Upper lobe of right lung (tissue), 1 donor: ENCODE measurements at places on chromosomes 16 and 17. TPM values are rescaled to one million over a fixed set of nuclear protein-coding genes. Genes with fewer than 3 reads are reported as not detected.

DNA sequence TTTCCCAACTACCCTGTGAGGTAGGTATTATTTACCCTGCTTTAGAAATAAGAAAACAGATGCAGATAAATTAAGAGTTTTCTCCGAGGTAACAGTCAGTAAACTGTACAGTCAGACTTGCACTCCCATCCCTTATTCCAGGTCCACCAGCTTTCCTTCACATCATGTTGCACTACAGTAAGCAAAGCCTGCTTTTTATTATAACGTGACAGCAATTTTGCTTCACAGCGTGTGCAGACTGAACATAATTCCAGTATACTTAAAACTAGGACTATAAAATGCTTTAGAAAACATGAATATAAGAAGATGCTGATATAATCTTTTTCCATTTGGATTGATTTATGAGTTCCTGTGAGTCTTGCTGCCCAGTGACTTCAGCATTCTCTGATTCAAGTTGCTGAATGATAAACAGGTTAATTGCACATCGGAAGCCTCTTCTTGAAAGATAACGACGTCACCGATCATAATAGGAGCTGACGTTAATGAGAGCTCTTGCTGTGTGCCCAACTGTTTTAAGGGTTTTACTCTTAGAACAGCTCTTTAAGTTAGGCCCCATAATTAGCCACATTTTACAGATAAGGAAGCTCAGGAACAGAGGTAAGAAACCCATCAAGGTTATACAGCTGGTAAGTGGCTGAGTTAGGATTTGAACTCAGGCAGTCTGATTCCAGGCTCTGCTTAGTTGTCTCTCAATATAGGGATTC, 1.4 kb downstream of the LIG3 start:
- no peak for DNase-seq

GRCh38 chr16:27222249-27223225, 19.2 kb downstream of the KDM8 start:
- DNase-seq = no peak

GRCh38 chr16:27383556-27384243, 18.3 kb upstream of the IL21R start:
- DNase-seq = peak; percentile 81

DNA sequence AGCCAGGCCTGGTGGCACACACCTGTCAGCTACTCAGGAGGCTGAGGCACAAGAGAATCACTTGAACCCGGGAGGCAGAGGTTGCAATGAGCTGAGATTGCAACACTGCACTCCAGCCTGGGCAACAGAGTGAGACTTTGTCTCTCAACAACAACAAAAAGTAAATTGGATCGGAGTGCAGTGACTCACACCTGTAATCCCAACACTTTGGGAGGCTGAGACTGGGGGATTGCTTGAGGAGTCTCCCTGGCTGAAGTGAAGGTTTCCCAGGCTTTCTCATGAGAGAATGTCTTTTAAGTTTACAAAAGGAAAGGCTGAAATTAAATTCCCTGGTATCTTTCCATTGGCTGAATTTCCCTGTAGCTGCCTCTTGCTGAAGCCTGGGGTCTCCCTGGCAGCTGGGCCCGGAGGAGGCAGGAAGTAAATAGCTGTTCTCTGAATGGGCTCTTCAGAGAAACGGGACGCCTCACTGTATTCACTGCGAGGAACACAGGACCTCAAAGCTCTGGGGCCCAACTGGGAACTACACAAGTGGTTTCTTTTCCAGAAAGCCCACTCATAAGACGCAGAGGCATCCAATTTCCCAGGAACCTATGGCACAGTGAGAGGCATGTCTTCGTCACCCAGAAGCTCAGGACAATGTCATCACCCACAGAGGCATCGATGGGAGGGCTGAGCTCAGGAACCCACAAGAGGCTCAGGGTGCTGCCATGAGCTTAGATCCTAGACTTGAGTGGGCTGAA, 77.4 kb upstream of the SMURF2 start:
- DNase-seq = no peak

DNA sequence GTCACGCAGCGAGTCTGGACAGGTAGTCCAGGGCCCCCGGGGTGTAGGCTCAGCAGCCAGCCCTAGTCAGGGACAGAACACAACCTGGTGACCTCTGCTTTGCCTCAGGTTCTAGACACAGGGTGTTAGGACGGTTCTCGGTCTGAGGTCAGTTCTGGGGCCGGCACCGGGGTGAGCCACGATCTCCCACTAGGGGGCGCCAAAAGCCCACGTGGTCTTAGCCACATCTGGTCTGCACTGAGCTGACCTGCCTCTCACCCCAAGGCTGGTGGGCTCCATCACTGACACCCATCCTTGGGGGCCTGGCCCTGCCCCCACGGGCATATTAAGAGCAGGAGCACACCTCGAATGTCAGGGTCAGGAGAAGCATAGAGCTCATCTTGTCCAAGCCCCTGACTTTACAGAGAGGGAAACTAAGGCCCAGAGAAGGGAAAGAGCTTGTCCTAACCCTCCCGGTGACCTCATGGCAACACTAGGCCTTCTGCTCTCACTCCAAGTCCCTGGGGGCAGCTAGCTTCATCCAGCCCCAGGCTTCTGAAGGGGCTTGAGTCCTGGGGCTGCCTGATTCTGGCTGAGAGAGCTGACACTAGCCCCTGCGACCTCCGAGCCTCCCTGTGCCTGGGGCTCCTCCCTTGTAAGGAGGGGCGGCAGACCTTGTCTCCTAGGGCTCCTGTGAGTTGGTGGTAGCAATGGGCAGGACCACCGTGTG, 9.0 kb downstream of the SLC5A10 start:
- DNase-seq = peak; percentile 91

DNA sequence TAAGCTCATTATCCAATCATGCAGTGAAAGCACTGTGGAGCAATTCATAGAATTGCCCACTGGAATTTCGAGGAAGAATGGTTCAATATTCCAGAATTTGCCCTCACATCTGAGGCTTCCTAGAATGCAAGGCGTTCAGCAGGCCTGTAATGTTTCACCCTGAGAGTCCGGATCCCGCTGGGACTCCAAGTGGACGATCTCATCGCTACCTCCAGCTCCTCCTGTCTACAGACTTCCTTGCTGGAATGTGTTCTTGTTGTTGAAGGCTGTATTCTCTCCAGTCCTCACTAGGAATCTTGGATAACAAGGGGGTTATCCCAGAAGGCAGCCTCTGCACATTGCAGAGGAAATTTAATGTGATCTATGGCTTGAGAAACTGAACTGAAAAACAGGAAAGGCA, 7.8 kb downstream of the SLC47A1 start:
- DNase-seq = no peak

GRCh38 chr17:63543822-63544420, 6.4 kb upstream of the DCAF7 start:
- peak; percentile 46 for DNase-seq

GRCh38 chr17:19440421-19440820, 29.4 kb downstream of the RNF112 start:
- no peak for DNase-seq

DNA sequence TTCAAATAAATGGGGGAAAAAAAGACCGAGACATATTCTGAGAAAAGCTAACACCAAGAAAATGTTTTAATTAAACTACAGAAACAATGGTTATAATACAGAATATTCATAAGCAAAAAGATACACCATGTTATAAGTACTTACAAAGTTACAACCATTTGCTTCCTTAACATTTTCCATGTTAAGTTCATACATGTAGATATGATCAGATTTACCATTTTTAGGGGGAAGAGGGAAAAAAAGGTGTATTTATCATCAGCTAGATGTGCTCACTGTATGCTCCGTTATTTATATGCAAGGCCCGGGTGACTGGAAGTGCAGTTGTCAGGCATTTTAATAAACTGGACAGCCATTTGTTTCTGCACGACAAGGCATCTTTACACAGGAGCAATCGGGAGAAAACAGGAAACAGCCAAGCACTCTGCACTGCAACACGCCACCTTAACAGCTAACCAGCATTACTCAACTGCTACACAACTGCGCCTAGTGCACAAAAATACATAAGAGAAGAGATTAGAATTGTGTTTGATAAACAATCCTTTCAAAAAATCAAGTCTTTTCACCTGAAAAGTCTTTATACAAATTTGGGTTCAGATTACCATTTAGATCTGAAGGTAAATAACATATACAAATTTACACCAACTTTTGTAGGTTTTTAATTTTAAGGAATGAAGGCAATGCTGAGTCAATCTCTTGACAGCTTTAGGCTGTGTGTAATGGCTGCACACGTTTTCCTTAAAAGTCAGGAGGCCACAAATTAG, 2.9 kb downstream of the SRSF2 start:
- no peak for DNase-seq

- DNase-seq = no peak
Observed at GRCh38 chr16:14549789-14550153, 80.3 kb downstream of the PARN start.

DNA sequence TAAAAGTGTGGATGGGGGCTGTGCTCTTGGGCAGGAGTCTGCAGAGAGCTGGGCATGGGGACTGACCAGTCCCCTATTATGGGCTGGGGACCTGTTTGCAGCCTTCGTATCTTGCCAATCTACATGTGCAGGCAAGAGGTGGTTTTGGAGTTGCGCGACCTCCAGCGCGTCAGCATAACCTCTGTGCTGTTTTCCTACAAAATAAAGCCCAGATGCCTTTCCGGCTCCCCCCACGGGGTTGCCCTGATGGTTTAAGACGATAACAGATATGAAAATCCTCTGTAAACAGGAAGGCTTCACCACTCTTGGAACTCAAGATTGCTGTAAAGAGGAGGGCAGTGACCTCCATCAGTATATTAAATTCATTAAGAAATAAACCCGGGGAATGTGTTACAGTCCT, 16.5 kb upstream of the SPPL2C start:
- no peak for DNase-seq

- no peak for DNase-seq
Observed at GRCh38 chr16:58542291-58542690, 27.0 kb downstream of the SETD6 start.

- no peak for DNase-seq
Observed at GRCh38 chr17:76191896-76192295, 48.4 kb downstream of the RNF157 start.

- no peak for DNase-seq
Observed at GRCh38 chr17:68695659-68696058, 94.5 kb upstream of the FAM20A start.

Gene CCL3
- 9.9 TPM for total RNA-seq

GRCh38 chr17:15431196-15431595, 36.2 kb downstream of the CDRT4 start:
- DNase-seq = no peak

GRCh38 chr16:66359811-66360608, 6.5 kb upstream of the CDH5 start:
- peak; percentile 62 for DNase-seq

- DNase-seq = no peak
Observed at GRCh38 chr17:50558091-50558490, 2.4 kb upstream of the CACNA1G start.

GRCh38 chr17:4487820-4488716, 10.6 kb upstream of the SPNS2 start:
- no peak for DNase-seq

Gene CD300C
- total RNA-seq = 8.2 TPM

Gene HEATR9
- total RNA-seq = 0.17 TPM

GRCh38 chr16:65744401-65744800, 622.1 kb upstream of the CDH5 start:
- DNase-seq = no peak

Gene YBX2
- total RNA-seq = not detected

GRCh38 chr17:3528880-3529511, 28.6 kb downstream of the TRPV3 start:
- peak; percentile 47 for DNase-seq

GRCh38 chr16:89323120-89323960, 105.8 kb downstream of the ZNF778 start:
- DNase-seq = no peak

GRCh38 chr16:11283820-11284248, 2.7 kb upstream of the PRM1 start:
- no peak for DNase-seq

Gene ZG16
- not detected for total RNA-seq

Gene CYGB
- 34.3 TPM for total RNA-seq

GRCh38 chr17:2092253-2092652, 37.4 kb downstream of the HIC1 start:
- no peak for DNase-seq

Gene CRYBA1
- not detected for total RNA-seq

- peak; percentile 90 for DNase-seq
Observed at GRCh38 chr17:8109661-8110455, 8.5 kb downstream of the ALOXE3 start.

Gene MPP3
- total RNA-seq = 28.6 TPM

DNA sequence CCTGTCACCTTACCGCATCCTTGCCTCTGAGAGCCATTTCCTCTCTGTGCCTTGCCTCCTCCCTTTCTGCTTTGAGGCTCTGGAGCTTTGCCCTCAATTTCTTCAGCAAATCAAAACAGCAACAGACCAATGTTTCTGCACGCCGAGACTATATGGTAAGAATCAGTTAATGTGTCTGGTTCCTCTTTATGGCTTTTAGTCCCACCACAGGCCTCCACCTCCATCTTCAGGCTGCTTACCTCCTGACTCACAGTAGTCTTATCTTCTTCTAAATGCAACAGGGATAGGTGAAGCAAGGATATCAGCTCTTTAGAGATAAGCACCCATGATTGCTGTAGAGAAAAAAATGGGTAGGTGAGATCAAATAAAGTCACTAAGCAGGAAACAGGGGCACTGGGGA, 9.2 kb upstream of the ALDOC start:
- no peak for DNase-seq

Gene RHBDL3
- 0.41 TPM for total RNA-seq

Gene TP53TG3
- not detected for total RNA-seq
